Gastrocnemius medialis (tissue), 4 donors: ENCODE measurements at places on chromosomes 11 and 22. TPM values are rescaled to one million over a fixed set of nuclear protein-coding genes. Genes with fewer than 3 reads are reported as not detected.

- peaks cover 39% of the 10 kb centered on the region for H3K27me3 ChIP-seq
- peak overlapping the region; percentile 73 for H3K27ac ChIP-seq
- peak overlapping the region; percentile 48 for H3K4me3 ChIP-seq
- peak; percentile 37 for DNase-seq
Measured at GRCh38 chr11:69010964-69011623, 2.0 kb downstream of the MRGPRF start.

DNA sequence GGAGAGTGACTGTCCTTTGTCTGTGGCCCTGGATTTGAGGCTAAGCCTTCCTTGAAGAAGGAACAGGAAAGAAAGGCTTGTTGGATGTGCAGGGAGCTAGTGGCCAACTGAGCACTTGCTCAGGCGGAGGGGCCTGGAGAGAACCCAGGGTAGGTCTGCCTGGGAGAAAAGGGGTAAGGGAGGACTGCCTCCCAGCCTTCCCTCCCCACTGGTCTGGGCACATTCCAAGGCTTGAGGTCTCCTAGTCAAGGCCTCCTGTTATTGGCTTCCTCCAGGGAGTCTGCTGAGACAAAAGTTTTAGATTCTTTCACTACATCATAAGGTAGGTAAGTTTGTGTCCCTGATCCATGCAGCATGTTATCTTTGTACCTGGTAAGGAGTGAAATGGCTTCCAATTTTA is 15.2 kb downstream of the KCNQ1OT1 start:
- H3K4me1 ChIP-seq = no peaks in the 10 kb centered on the region
- no peaks in the 10 kb centered on the region for H3K27me3 ChIP-seq
- H3K27ac ChIP-seq = no peak overlapping the region
- no peaks in the 10 kb centered on the region for H3K36me3 ChIP-seq

- no peak overlapping the region for H3K4me3 ChIP-seq
- no peak for DNase-seq
- peaks cover 11% of the 10 kb centered on the region for H3K27me3 ChIP-seq
- H3K4me1 ChIP-seq = no peaks in the 10 kb centered on the region
- H3K27ac ChIP-seq = no peak overlapping the region
Measured at GRCh38 chr11:2293984-2294925, 7.5 kb downstream of the C11orf21 start.

DNA sequence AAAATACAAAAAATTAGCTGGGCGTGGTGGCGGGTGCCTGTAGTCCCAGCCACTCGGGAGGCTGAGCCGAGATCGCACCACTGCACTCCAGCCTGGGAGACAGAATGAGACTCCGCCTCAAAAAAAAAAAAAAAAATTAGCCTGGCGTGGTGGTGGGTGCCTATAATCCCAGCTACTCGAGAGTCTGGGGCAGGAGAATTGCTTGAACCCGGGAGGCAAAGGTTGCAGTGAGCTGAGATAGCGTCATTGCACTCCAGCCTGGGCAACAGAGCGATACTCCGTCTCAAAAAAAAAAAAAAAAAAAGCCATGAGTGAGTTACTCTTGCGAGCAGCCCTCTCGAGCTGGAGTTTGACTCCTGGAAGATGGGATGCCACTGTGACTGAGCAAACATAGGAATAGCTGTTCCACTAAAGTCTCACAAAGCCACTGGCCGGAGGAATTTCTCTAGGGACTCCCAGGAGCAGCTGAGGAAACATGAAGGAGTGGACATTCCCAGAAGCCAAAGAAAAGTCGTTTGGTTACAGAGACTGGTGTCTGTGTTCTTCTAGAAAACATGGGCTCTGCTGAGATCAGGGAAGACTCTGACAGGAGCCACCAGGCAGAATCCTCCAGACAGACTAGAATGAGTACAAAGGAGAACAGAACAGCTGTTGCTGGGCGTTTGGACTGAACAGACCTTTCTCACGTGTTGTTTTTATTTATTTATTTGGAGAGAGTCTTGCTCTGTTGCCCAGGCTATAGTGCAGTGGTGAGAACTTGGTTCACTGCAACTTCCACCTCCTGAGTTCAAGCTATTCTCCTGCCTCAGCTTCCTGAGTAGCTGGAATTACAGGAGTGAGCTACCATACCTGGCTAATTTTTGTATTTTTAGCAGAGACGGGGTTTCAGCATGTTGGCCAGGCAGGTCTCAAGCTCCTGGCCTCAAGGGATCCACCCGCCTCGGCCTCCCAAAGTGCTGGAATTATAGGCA is 32.4 kb upstream of the MYH9 start:
- H3K27me3 ChIP-seq = no peaks in the 10 kb centered on the region
- DNase-seq = no peak
- H3K36me3 ChIP-seq = no peaks in the 10 kb centered on the region
- no peaks in the 10 kb centered on the region for H3K4me1 ChIP-seq

GRCh38 chr11:12229450-12230229 is 119.2 kb downstream of the MICAL2 start:
- H3K4me1 ChIP-seq = no peaks in the 10 kb centered on the region
- H3K27ac ChIP-seq = no peak overlapping the region
- no peaks in the 10 kb centered on the region for H3K36me3 ChIP-seq
- no peaks in the 10 kb centered on the region for H3K27me3 ChIP-seq
- H3K4me3 ChIP-seq = no peak overlapping the region

DNA sequence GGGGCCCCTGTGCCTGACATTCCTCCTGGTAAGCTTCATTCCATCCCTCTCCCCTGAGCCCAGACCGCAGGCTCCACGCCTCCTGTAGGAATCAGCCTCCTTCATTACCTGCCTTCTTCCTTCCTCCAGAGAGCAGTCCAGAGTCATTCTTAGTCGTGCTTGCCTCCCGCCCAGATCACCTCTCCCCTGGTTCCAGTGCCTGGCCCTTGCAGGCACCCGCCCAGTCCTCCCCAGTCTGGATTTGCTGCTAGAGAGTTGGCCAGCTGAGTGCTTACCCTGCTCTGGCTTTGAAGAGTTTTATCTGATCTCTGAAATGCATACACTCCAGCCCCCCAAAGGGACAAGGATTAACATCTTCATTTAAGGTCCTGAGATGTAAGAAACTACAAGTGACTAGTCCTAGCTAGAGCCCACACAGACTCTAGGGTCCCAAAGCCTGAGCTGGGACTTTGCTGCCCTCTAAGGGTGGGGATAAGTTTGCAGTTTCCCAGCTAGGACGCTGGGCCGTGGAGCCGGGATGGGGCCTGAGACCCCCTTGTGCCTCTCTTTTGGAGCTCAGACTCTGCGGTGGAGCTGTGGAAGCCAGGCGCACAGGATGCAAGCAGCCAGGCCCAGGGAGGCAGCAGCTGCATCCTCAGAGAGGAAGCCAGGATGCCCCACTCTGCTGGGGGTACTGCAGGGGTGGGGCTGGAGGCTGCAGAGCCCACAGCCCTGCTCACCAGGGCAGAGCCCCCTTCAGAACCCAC is 1.6 kb downstream of the NR1H3 start:
- no peak for DNase-seq
- peak overlapping the region; percentile 80 for H3K27ac ChIP-seq
- H3K4me1 ChIP-seq = peaks cover 43% of the 10 kb centered on the region
- no peaks in the 10 kb centered on the region for H3K27me3 ChIP-seq

DNA sequence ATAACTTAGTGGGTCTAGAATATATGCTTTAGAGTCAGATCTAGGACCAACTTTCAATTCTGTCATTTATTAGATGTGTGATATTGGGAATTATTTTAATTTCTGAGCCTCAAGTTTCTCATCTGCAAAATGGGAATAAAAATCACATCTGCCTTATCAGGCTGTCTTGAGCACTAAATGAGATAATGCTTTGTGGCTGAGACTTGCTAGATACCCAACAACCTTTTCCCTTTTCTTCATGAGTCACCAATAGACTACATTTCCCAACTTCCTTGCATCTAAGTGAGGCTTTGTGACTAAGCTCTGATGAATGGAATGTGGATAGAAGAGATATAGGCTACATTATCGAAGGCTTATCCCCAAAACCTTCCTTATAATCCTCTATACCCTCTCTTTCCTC is 220.7 kb upstream of the SESN3 start:
- H3K4me3 ChIP-seq = no peak overlapping the region
- H3K36me3 ChIP-seq = no peaks in the 10 kb centered on the region
- H3K27ac ChIP-seq = no peak overlapping the region
- DNase-seq = no peak
- no peaks in the 10 kb centered on the region for H3K4me1 ChIP-seq

GRCh38 chr11:84224042-84224441 is 937.9 kb upstream of the CCDC90B start:
- no peaks in the 10 kb centered on the region for H3K36me3 ChIP-seq
- no peak for DNase-seq
- H3K4me1 ChIP-seq = no peaks in the 10 kb centered on the region
- no peak overlapping the region for H3K4me3 ChIP-seq

DNA sequence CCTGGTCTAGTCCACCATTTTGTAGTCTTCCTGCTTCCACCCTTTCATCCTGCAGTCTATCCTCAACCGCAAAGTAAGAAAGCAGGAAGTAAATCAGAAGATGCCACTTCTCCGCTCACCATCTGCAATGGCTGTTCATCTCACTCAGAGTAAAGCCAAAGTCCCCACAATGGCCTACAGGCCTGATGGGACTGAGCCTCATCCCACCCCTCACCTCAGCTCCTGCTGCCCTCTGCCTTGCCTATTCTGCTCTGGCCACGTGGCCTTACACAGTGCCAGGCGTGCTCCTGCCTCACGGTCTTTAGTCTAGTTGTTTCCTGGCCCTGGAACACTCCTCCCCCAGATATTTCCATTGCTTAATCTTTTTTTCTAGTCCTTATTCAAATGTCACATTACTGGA is 95.5 kb downstream of the USP35 start:
- no peak for DNase-seq
- H3K4me3 ChIP-seq = no peak overlapping the region

DNA sequence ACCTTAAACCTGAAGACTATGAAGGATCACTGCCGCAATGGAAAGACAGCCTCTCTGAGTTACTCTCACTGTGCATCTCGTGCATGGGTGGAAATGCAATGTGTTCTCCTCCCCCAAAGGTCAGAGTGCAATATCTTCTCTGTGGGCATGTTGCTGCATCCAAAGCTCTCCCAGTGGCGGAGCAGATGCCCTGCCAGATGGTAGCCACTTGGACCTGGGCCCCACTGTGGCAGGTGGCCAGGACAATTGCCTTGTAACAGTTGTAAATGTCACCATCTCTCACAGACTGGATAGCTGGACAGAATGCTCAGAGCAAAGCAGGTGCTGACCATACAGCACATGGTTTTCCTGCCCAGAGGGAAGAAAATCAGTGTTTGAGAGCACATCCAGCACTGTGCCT is 542.0 kb downstream of the FAM181B start:
- no peak for DNase-seq
- no peaks in the 10 kb centered on the region for H3K27me3 ChIP-seq
- no peak overlapping the region for H3K27ac ChIP-seq
- no peak overlapping the region for H3K4me3 ChIP-seq
- no peaks in the 10 kb centered on the region for H3K36me3 ChIP-seq
- H3K4me1 ChIP-seq = no peaks in the 10 kb centered on the region

DNA sequence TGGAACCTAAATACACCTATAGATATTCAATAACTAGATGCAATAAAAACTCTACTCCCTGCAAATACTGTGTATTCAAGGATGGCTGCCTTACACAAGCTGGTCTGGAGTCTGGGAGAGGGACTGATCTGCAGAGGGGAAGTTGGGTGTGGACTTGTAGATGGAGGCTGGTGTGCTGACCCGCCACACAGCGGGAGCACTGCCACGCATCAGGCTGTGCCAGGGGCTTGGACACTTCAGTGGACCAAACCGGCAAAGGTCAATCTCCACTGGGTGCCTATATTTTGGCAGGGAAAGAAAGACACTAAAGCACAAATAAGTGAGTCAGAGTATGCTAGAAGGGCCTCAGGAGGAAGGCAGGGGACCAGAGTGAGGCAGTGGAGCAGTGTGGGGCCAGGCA is 2.1 kb upstream of the SHANK3 start:
- H3K4me3 ChIP-seq = no peak overlapping the region
- peak overlapping the region; percentile 76 for H3K27ac ChIP-seq
- no peaks in the 10 kb centered on the region for H3K4me1 ChIP-seq
- DNase-seq = no peak
- H3K36me3 ChIP-seq = no peaks in the 10 kb centered on the region

- no peaks in the 10 kb centered on the region for H3K36me3 ChIP-seq
- H3K27ac ChIP-seq = no peak overlapping the region
- H3K27me3 ChIP-seq = peaks cover 24% of the 10 kb centered on the region
- DNase-seq = no peak
- H3K4me3 ChIP-seq = no peak overlapping the region
Measured at GRCh38 chr11:72584939-72585597, 89.2 kb downstream of the PDE2A start.

DNA sequence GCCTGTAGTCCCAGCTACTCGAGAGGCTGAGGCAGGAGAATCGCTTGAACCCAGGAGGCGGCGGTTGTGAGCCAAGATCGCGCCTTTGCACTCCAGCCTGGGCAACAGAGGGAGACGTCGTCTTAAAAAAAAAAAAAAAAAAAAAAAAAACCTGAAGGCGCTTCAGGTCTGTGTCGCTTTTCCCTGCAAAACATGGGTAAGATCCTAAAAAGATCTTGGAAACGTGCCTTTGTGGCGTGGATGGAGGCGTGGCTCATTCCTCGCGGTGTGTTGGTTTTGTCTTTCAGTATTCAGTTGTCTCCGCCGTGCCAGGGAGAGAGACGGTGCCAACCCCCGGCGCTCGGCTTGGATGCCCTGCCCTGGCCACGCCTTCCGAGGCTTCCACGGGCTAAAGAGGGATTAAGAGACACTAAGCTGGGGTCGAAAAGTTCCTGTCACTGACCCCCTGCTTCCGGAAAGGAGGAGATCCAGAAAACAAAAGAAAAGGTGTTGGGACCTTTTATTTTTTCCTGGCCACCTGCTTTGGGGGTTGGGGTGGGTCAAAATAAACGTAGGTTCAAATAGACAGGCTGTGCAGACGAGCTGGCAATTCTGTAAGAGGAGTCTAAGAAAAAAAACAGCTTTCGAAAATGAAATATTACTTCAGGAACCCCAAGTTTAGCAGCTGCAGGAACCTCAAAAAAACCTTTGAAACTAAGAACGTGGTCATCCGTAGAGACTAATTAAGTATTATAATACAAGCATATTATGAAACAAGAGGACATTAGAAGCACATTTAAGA is 1.1 kb upstream of the SLC35F2 start:
- peak; percentile 30 for DNase-seq
- no peaks in the 10 kb centered on the region for H3K4me1 ChIP-seq
- H3K27me3 ChIP-seq = no peaks in the 10 kb centered on the region
- H3K36me3 ChIP-seq = no peaks in the 10 kb centered on the region
- H3K4me3 ChIP-seq = peak overlapping the region; percentile 69

The TMEM151A gene
- not detected for total RNA-seq

The ARCN1 gene
- 71.5 TPM for total RNA-seq

The APOL4 gene
- 2.0 TPM for total RNA-seq

The DBX1 gene
- not detected for total RNA-seq

The GATD1 gene
- total RNA-seq = 3.5 TPM
